Adrenal gland (tissue), 19 donors: ENCODE measurements at places on chromosomes 16 and 17. TPM values are rescaled to one million over a fixed set of nuclear protein-coding genes. Genes with fewer than 3 reads are reported as not detected.

- DNase-seq = no peak
These were observed 107.0 kb downstream of the ZFHX3 start for GRCh38 chr16:72940886-72941285.

- DNase-seq = no peak
These were observed 232.7 kb downstream of the SOX9 start for GRCh38 chr17:72353502-72353901.

DNA sequence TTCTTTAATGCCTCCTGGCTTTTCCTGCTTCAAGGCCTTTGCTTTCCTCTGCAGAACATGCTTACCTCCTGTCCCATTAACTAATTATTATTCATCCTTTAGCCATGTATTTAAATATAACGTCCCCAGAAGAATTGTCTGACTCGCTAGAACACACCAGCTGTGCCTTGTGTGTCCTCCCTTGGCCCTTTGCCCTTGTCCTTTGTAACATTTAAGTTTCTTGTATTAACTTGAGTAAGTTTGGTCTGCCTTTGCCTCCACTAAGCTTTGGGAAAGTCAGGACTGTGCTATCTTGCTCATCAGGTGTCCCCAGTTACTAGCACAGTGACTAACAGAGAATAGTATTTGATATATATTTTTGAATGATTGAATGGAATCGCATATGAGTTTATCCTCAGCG lies 29.6 kb upstream of the ABCA9 start:
- DNase-seq = no peak

DNA sequence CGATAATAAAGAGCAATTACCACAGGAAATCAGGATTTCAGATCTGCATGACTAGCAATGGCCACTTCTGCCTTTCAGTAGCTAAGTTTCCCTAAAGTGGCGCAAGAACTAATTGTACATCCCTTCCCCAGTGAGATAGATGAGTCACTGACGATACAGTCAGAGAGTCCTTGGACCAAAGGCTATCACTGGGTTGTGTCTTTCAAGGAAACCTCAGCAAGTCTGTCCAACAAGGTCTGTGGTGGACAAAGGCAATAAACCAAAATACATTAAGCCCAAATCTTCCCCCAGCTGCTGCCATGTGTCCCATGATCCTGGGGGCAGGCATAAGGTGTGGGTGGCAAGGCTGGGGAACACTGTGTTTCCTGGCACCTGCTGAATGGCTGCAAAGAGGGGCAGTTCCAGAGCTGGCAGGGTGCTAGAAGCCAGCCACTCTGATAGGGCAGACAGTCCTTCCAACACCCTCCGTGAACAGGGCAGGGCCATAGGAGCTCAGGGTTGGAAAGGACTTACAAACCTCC lies 20.5 kb upstream of the MTMR4 start:
- peak; percentile 59 for DNase-seq

DNA sequence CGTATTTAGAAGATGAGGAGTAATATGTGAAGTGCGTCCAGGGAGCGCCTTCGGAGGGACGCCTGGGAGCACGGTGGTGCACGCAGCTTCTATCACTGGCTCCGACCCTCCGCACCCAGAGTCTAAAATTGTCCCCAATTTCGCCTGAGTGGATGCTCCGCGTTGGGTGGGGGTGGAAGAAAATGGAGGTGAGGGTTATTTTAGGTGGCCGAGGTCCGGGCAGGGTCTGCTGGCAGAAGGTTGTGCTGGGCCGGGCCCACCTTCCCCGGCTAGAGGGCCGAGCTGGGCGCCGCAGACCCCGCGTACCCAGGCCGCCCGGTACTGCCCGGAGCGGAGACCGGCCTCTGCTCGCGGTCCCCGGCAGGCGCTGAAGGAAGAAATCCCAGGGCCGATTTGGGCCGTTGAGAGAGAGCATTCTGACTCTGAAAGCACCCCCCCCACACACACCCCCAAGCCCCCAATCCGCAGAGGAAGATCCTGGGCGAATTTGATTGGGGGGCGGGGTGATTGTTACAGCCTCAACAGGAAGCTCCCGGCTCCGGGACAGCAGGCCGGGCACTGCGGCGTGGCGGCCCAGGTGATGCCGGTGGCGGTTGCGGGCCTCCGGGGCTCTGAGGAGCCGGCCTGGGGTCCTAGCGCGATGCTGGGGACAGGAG lies 3.0 kb downstream of the BAHCC1 start:
- no peak for DNase-seq

DNA sequence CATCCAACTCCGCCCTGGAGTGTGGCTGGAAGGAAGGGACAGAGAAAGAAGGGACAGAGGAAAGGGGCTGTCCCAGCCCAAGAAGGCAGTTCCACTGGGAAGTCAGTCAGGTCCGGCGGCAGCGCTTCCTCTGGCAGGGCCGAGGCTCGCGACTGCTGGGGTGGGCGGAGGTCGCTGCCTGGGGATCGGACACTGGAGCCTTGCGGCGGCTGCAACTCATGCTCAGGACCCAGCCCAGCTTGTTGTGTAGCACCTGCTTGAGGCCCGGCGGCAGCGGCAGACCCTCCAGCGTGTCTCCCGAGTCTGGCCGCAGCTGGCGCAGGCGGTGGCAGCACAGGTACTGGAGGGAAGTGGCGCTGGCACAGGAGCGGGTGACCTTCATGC lies 4.0 kb upstream of the MRPS34 start:
- DNase-seq = no peak

GRCh38 chr16:52827456-52827855 lies 225.2 kb downstream of the CHD9NB start:
- DNase-seq = no peak

DNA sequence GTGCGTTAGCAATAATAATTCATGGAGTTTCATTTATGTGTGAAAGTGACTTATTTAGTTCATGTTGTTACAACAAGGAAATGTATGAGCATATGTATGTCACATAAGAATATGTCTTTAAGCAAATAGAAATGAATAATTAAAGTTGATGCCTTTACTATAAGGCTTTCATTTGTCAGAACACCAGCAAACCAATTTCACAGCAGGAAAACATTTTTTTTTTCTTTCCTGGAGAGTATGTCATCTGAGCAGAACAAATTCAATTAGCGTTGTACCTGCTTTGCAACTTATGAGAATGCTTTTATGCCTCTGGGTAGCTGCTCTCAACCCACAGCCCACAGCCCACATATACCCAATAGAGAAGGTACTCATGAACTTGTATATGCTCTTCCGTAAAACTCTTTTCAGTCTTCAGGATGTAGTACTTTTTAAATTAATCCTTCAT lies 26.3 kb upstream of the APOH start:
- no peak for DNase-seq

- DNase-seq = no peak
These were observed 26.3 kb downstream of the MYLK3 start for GRCh38 chr16:46721885-46722284.

DNA sequence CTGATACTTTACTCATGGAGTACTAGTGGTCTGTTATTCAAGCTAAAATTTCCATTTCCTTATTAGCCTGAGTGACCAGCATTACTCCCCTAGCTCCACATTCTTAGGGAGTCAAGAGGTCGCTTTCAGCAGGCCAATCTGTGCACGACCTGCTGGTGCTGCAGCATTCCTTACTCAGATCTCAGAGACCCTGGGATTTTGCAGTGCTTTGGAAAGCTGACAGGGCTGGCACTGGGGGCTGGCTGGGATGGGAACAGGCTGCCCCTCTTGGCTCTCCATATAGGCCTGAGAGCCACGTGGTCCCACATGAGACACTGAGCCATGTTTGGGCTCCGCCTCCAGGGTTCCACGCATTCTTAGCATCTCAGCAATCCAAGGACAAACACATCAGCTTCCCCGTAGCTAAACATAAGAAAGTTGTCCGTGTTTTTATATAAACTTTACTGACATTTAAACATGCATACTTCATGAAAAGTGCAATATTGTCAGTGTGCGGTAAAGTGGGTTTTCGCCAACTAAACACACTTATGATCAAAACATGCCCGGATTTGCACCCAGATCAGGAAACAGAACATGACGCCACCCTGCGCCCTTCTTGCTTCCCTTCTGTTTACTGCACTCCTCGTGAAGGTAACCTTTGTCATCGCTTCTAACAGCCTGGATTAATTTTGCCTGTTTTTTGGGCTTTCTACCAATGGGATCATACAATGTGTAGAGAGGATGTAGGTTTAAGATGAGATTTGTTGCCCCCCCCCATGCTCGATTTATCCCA lies 254.5 kb upstream of the CACNG5 start:
- peak; percentile 59 for DNase-seq

DNA sequence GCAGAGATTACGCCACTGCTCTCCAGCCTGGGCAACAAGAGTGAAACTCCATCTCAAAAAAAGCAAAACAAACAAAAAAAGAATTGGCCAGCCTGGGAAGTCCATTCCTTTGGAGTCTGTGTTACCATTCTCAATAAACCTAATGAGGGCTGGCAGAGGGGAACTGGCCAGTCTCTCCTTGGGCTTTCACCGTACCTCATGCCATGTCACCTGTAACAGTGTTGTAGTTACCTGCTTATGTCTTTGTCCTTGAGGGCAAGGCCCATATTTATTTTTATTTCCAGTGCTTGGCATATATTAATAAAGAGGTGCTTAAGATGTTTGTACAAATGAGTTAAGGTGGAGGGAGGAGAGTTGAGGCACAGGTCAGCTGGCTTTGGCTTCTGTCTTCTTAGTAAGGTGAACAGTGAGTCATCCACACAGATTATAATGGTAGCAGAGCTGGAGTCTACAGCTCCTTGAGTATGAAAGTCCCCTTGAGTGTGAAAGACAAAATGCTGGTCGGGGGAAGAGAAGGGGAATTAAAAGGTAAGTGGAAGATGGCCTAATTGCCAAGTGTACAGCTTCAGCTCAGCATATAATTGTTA lies 8.4 kb downstream of the C1QBP start:
- no peak for DNase-seq

- DNase-seq = no peak
These were observed 480.2 kb upstream of the ERCC4 start for GRCh38 chr16:13439766-13440165.

DNA sequence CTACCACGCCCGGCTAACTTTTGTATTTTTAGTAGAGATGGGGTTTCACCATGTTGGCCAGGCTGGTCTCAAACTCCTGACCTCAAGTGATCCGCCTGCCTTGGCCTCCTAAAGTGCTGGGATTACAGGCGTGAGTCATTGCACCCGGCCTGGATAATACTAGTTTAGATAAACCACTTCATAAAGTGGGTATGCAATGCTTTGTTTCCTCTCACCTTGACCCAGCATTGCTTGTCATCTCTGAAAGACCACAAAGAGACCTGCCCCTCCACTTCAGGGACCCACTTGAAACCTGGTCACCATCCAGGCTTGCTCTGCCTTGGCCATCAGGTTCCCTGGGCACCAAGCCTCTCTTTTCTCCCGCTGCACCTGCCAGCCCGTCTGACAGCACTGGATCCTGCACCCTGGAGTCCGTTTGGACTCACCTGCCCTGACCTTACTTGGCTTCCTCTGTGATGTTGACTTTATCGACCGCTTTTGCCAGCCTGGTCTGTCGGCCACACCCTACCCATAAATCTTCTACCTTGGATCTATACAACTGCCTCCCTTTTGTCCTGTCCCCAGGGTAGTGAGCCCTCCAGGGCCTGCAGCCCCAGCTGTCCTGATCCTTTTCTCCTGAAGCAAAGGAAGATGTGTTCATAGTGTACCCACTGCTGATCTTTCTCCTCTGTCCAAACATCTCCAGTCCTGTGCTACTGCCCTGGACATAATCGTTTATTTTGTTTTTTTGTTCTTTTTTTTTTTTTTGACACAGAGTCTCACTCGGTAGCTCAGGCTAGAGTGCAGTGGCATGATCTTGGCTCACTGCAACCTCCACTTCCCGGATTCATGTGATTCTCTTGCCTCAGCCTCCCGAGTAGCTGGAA lies 12.7 kb upstream of the ZG16 start:
- no peak for DNase-seq

GRCh38 chr16:86294535-86295196 lies 215.7 kb upstream of the FOXF1 start:
- no peak for DNase-seq

DNA sequence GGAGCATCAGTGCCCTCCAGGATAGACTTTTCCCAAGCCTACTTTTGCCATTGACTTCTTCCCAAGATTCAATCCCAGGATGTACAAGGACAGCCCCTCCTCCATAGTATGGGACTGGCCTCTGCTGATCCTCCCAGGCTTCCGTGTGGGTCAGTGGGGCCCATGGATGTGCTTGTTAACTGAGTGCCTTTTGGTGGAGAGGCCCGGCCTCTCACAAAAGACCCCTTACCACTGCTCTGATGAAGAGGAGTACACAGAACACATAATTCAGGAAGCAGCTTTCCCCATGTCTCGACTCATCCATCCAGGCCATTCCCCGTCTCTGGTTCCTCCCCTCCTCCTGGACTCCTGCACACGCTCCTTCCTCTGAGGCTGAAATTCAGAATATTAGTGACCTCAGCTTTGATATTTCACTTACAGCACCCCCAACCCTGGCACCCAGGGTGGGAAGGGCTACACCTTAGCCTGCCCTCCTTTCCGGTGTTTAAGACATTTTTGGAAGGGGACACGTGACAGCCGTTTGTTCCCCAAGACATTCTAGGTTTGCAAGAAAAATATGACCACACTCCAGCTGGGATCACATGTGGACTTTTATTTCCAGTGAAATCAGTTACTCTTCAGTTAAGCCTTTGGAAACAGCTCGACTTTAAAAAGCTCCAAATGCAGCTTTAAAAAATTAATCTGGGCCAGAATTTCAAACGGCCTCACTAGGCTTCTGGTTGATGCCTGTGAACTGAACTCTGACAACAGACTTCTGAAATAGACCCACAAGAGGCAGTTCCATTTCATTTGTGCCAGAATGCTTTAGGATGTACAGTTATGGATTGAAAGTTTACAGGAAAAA lies 9.7 kb upstream of the CYLD start:
- DNase-seq = no peak

GRCh38 chr16:4090351-4090851 lies 25.8 kb downstream of the ADCY9 start:
- DNase-seq = peak; percentile 13

- no peak for DNase-seq
These were observed 9.5 kb downstream of the MTMR4 start for GRCh38 chr17:58504826-58505351.

GRCh38 chr17:64073771-64074703 lies 53.6 kb upstream of the ICAM2 start:
- no peak for DNase-seq

Gene PIP4K2B
- total RNA-seq = 54.9 TPM

Gene EME1
- 5.2 TPM for total RNA-seq

Gene CSHL1
- total RNA-seq = not detected

Gene DHRS7C
- not detected for total RNA-seq

Gene DRC3
- 4.0 TPM for total RNA-seq

Gene HOXB3
- 6.9 TPM for total RNA-seq

Gene KRT23
- not detected for total RNA-seq

Gene GPR142
- total RNA-seq = not detected

Gene TMEM235
- total RNA-seq = not detected

Gene TNFRSF17
- total RNA-seq = not detected
